T-helper 2 cell treated with Interferon-gamma antibody and Interleukin-4, amounts not matched to agents 5 μg/mL and 100 μg/mL, for 36 hours (primary cell): ENCODE measurements at places on chromosomes 13 and 19.

DNA sequence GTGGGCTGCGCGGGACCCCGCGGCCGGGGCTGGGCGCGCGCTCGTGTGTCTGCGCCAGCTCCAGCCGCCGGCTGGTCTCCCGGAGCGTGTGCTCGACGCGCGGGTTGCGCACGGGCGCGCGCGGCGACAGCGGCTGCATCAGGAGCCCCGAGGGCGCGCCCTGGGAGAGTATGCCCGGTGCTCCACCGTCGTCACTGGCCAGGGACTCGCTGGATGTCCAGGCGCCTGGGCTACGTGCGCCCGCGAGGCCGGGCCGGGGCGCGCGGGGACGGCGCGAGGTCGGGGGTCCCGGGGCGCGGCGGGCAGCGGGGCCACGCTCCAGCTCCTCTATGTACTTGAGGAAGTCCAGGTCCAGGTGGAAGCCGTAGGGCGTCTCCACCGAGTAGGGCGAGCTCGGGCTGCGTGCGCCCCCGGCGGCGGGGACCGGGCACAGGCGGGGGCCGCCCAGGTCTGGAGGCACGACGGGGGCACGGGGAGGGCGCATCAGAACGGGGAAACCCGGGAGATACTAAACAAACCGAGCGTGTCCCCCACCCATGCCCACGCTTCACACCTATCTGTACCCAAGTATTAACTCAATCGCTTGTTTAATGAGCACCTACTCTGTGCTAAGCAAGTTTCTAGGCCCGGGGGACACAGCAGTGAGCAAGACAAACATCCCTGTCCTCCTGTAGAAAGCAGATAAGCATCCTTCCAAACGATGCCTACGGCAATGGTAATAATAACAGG is 7.6 kb downstream of the KANK3 start:
- peaks cover 42% of the 10 kb centered on the region for H3K27me3 ChIP-seq
- H3K36me3 ChIP-seq = no peaks in the 10 kb centered on the region
- H3K27ac ChIP-seq = no peak overlapping the region
- peaks cover 3% of the 10 kb centered on the region for H3K4me1 ChIP-seq
- H3K4me3 ChIP-seq = peak overlapping the region; percentile 46

- no peak for DNase-seq
- no peak overlapping the region for H3K4me3 ChIP-seq
- H3K27me3 ChIP-seq = peaks cover 4% of the 10 kb centered on the region
- H3K27ac ChIP-seq = no peak overlapping the region
- peaks cover 13% of the 10 kb centered on the region for H3K4me1 ChIP-seq
Measured at GRCh38 chr13:20457670-20458069, 68.0 kb downstream of the CRYL1 start.

GRCh38 chr19:13120817-13121216 is 2.8 kb downstream of the NACC1 start:
- H3K4me3 ChIP-seq = peak overlapping the region; percentile 15
- H3K27me3 ChIP-seq = no peaks in the 10 kb centered on the region
- H3K4me1 ChIP-seq = peaks cover 24% of the 10 kb centered on the region
- peaks cover 12% of the 10 kb centered on the region for H3K36me3 ChIP-seq

GRCh38 chr13:76638882-76639281 is 247.3 kb downstream of the KCTD12 start:
- H3K27me3 ChIP-seq = no peaks in the 10 kb centered on the region
- no peak overlapping the region for H3K4me3 ChIP-seq
- H3K27ac ChIP-seq = no peak overlapping the region
- H3K4me1 ChIP-seq = no peaks in the 10 kb centered on the region
- H3K36me3 ChIP-seq = no peaks in the 10 kb centered on the region
- DNase-seq = no peak

- no peak overlapping the region for H3K27ac ChIP-seq
- H3K4me1 ChIP-seq = peaks cover 3% of the 10 kb centered on the region
- H3K27me3 ChIP-seq = no peaks in the 10 kb centered on the region
- H3K4me3 ChIP-seq = peak overlapping the region; percentile 79
Measured at GRCh38 chr19:534088-534487, 2.5 kb downstream of the CDC34 start.

DNA sequence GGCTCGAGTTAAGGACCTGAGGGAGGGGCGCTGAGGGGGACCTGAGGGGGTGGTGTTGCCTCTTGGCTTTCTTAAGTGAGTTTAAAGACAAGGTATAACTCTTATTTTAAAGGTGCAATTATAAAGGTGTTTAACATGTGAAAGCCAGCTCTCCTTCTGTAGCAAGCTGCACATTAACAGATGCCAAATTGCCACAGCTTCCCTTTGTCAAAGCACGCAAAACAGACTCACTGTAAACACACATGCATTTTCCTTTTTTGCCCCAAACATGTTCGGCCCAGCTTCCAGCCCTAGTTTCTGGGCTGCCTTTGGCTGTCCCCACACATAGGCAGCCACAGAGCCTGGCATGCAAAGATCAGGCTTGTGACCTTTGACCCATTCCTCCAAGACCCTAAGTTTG is 111.9 kb downstream of the SLC7A1 start:
- no peak overlapping the region for H3K27ac ChIP-seq
- DNase-seq = no peak
- no peaks in the 10 kb centered on the region for H3K36me3 ChIP-seq
- H3K4me1 ChIP-seq = no peaks in the 10 kb centered on the region
- H3K4me3 ChIP-seq = no peak overlapping the region
- no peaks in the 10 kb centered on the region for H3K27me3 ChIP-seq

GRCh38 chr13:67792151-67792676 is 562.1 kb upstream of the PCDH9 start:
- no peak for DNase-seq
- no peaks in the 10 kb centered on the region for H3K36me3 ChIP-seq
- no peaks in the 10 kb centered on the region for H3K4me1 ChIP-seq
- no peak overlapping the region for H3K4me3 ChIP-seq

DNA sequence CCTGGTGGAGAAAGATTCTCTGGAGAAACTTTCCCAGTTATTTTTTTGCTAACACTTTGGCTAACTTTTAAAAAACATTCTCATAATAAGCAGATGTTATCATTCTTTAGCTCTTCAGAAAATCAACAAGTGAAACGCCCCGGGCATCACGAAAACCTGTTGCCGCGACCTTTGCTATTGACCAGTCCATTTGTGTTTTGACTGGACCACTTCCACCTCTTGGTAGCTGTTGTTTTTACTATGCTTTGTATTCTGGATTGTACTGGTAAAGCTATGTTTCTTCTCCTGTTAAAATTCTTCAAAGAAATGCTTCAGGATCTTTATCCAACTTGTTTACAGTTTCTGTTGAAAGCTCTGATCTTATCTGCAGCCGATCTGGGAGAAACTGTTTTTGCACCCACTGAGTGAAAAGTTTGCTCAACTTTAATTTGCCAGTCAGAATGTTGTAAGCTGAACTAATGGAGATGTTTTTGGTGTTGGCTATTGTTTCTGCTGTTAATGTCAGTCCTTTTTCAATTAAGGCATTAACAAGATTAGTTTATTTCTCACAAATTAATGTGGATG is 23.3 kb downstream of the UFM1 start:
- H3K27ac ChIP-seq = no peak overlapping the region
- H3K36me3 ChIP-seq = no peaks in the 10 kb centered on the region
- H3K4me3 ChIP-seq = no peak overlapping the region
- peaks cover 9% of the 10 kb centered on the region for H3K27me3 ChIP-seq
- DNase-seq = no peak
- no peaks in the 10 kb centered on the region for H3K4me1 ChIP-seq

DNA sequence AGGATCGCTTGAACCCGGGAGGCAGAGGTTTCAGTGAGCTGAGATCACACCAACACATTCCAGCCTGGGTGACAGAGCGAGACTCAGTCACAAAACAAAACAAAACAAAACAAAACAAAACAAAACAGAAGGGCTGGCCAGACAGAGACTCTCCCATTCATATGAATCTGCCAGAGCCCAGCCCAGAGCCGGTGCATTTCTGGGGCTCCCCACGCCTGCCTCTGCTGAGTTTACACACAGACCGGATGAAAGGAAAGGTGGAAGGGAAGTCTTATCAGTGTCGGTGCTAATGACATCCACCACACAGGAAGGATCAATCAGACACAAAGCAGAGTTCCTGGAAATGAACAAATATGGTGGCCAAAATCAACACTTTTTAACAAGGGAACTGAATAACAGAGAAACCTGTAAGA is 6.8 kb downstream of the TRAPPC6A start:
- H3K27ac ChIP-seq = peak overlapping the region; percentile 97
- DNase-seq = peak; percentile 59
- H3K27me3 ChIP-seq = no peaks in the 10 kb centered on the region
- H3K4me1 ChIP-seq = peaks cover 35% of the 10 kb centered on the region
- H3K4me3 ChIP-seq = peak overlapping the region; percentile 87
- peaks cover 11% of the 10 kb centered on the region for H3K36me3 ChIP-seq

- peaks cover 22% of the 10 kb centered on the region for H3K36me3 ChIP-seq
- peak overlapping the region; percentile 87 for H3K4me3 ChIP-seq
- H3K27ac ChIP-seq = peak overlapping the region; percentile 83
- no peaks in the 10 kb centered on the region for H3K27me3 ChIP-seq
- peak; percentile 70 for DNase-seq
Measured at GRCh38 chr19:12092065-12092867, 27.7 kb downstream of the ZNF844 start.

DNA sequence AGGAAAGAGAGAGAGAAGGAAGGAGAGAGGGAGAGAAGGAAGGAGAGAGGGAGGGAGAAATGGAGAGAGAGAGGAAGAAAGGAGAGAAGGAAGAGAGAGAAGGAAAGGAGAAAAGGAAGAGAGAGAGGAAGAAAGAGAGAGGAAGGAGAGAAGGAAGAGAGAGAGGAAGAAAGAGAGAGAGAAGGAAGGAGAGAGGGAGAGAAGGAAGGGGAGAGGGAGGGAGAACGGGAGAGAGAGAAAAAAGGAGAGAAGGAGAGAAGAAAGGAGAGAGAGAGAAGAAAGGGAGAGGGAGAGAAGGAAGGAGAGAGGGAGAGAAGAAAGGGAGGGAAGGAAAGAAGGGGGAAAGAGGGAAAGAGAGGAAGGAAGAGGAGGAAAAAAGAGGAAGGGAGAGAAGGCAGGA is 1070.7 kb downstream of the UQCRFS1 start:
- H3K4me3 ChIP-seq = no peak overlapping the region
- no peak for DNase-seq
- H3K27ac ChIP-seq = no peak overlapping the region
- H3K27me3 ChIP-seq = no peaks in the 10 kb centered on the region
